ENCODE measurements at places on chromosomes 5 and 9. TPM values are rescaled to one million over a fixed set of nuclear protein-coding genes. Genes with fewer than 3 reads are reported as not detected.
A peak's percentile ranks its signal among the peaks of the same experiment; 100 is the strongest.

Gene TMEM232
- total RNA-seq: 19.3 TPM

Gene SUSD1
- total RNA-seq: 44.1 TPM

Gene NIM1K
- 9.0 TPM for total RNA-seq

Gene MAST4
- total RNA-seq: 13.6 TPM

Gene SLC12A2
- 59.1 TPM for total RNA-seq

Gene TMEM174
- total RNA-seq: not detected

DNA sequence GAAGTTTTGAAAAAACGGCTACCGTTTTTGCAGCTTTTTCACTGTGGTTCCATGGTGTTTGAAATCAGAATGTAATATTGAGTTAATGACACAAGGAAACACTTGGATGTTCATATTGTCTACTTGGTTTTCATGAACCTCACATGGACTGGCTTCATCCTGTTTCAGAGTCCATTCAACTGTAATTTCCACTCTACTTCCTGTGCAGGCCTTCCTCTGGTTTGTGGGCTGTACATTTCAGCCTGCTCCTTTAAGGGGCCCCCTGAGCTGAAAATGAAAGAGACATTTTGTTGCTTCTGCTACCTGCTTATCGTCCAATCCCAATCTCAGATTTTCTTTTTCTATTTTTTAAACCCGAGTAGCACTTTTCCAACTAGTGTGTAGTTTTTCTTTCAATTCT, 41.8 kb upstream of the CDKN2B start:
- no peak for DNase-seq

GRCh38 chr9:16154521-16155078, 601.8 kb downstream of the CCDC171 start:
- no peak for DNase-seq

- no peak for DNase-seq
Measured at GRCh38 chr5:102547141-102548035, 48.6 kb upstream of the SLCO6A1 start.

GRCh38 chr5:10441992-10442435, 335 bp downstream of the ROPN1L start:
- DNase-seq: no peak

- DNase-seq: peak; percentile 2
Measured at GRCh38 chr5:117201001-117201400, 626.4 kb upstream of the SEMA6A start.

GRCh38 chr9:18189871-18190670, 283.9 kb upstream of the ADAMTSL1 start:
- no peak for DNase-seq

GRCh38 chr5:138853132-138853531, 22.0 kb downstream of the LRRTM2 start:
- no peak for DNase-seq

DNA sequence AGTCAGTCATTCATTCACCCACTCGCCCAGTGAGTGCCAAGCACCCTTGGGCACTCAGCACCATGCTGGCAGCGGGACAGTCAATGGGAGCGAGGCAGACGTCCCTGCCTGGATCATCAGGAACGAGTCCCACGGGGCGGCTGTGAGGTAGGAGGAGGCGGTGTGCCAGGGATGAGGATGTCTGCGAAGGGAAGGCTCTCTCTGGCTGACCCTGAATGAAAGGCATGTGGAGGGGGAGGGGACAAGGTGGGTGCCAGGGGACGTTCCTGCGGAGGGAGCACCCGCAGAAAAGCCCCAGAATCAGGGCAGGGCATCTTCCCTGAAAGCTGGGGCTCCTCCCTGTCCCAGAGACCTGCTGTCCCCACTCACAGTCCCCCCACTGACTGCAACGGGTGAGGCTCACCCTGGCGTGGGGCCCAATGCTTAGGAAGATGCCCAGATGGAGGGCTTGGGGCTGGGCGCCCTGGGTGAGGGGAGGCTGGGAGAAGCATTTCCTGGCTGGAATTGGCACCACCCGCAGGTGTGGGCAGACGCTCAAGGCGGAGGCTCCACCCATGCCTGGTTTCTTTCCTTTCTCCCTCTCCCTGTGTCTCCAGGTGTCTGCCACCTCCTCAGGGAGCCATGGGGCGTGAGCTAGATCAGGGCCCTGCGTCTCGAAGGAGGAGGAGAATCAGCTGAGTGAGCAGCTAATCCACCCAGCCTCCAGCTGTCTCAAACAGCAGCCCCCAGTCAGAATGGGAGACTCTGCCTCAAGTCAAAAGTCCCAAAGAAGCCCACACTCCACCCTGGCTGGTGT, 179.0 kb upstream of the PPP1R26 start:
- DNase-seq: no peak

GRCh38 chr9:18126831-18127498, 347.0 kb upstream of the ADAMTSL1 start:
- DNase-seq: no peak

GRCh38 chr5:165405340-165405739, 1899.9 kb downstream of the MAT2B start:
- no peak for DNase-seq

DNA sequence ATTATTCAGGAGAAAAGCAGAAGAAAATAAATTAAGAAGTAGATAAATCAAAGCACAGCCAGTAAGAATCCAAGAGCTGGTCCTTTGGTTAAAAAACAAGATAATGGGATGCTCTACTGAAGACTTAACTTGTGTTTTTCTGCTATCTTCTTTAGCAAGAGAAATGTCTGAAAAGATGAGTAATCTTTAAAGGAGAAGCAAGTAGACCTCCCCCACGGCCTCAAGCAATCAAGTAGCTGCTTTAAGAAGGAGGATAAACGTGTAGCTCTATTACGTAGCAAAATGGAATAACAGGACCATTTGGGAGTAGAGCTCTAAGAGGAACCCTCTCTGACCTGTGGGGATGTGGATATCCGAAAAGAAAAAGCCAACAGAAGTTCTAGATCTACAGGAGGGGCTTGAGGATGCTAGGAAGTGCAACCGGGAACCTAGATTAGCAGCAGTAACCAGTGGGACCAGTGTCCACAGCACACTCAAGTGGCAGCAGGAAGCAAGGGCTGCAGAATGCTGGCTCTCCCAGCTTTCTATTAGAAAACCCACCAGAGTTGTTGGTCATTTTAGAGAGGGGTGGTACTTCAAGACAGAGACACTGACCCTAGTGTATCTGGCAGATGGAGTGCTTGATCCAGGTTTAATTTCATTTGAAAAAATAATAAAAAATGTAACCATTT, 185.4 kb downstream of the GABBR2 start:
- no peak for DNase-seq

DNA sequence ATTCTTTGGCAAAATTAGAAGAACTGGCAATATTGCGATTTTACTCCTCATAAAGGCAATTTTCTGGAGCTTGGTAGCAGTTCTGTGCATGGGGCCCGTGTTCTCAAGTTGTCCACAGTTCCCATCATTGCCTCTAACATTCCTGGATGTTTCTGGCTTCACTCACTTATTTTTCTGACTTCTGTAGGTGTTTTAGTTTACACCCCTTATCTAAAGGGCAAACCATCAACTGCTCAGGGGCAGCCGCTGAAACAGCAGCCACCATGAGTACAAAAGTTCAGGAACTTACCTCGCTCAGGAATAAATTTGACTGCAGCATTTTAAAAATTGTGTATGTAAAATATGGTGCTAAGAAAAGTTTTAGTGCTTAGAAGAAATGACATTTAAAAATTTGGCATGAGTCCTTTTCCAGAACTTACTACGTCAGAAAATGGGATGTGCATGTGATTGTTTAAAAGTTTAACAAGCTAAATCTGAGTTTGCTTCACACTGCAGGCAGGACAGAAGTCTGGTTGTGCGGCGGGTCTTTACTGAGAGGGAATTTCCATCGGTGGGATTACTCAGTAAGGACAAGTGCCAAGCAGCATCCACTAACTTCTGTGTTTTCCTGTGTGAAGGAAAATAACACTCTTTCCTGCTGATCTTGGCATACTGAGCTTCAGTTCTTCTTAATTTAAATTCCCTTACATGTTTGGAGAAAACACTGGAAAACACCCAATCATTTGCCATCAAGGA, 261.7 kb downstream of the MAT2B start:
- DNase-seq: no peak

GRCh38 chr9:111904026-111904425, 7.4 kb downstream of the UGCG start:
- no peak for DNase-seq

- DNase-seq: no peak
Measured at GRCh38 chr9:75106857-75107256, 18.5 kb downstream of the OSTF1 start.

GRCh38 chr5:167242701-167243100, 1048.7 kb upstream of the WWC1 start:
- no peak for DNase-seq

DNA sequence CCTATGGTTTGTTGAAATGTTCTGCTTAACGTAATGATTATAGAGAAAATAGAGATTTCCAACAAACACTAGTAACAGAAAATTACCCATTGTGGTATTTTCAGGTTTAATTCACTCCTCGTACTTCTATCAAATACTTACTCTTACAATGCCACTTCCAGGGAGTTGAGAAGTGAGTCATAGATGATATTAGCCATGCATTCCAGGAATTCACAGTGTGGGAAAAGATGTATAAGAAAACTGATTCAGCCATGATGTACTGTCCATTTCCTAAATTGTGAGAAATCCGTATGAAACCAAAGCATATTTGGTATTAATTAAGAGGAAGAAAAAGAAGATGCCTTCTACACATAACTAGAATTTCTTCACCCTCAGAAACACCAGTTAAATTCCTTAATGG, 1854.6 kb upstream of the WWC1 start:
- DNase-seq: no peak

- DNase-seq: no peak
Measured at GRCh38 chr5:53928641-53929040, 368.2 kb downstream of the NDUFS4 start.

DNA sequence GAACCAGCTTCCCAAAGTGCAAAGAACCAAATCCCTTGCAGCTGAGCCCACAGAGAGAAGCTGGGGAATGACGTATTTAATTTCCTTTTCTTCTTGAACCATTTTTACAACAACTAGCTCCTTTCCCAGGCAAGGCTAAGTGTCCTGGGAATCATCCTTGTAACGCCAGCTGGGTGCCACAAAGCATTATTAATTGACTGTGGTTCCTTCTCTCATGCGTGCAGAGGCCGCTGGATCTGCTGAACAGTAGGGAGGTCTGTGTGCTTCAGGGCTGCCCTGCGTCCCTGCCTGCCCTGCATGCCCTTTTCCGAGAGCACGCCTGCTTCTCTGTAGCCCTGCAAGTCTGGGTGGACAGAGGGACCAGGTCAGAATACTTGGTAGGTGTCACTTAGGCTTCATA, 124.1 kb upstream of the OTULINL start:
- DNase-seq: no peak

- no peak for DNase-seq
Measured at GRCh38 chr9:87554171-87554910, 56.7 kb downstream of the DAPK1 start.

DNA sequence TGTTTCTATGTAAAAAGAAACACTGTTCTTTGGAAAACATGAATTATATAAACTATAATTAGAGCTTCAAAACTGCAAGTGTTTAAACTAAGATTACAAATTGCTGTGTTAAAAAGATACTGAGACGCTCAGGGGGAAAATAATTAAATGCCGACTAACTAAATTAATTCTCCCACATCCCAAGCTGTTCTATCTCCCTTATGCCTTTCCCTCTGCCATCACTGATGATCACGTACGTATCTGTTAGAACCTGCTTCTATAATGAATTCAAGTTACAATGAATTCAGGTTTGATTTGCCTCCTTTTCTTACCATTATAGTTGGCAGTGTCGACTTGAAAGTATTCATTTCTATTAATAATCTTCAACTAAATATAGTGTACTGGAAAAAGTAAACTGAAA, 349.9 kb upstream of the CDH6 start:
- no peak for DNase-seq

GRCh38 chr9:130835441-130836298, 616 bp downstream of the ABL1 start:
- no peak for DNase-seq

All from occipital lobe (tissue), 3 donors.